ENCODE measurements at places on chromosomes 11 and 22.

GRCh38 chr11:121467965-121468364 is 15.2 kb upstream of the SORL1-AS1 start:
- DNase-seq = no peak

DNA sequence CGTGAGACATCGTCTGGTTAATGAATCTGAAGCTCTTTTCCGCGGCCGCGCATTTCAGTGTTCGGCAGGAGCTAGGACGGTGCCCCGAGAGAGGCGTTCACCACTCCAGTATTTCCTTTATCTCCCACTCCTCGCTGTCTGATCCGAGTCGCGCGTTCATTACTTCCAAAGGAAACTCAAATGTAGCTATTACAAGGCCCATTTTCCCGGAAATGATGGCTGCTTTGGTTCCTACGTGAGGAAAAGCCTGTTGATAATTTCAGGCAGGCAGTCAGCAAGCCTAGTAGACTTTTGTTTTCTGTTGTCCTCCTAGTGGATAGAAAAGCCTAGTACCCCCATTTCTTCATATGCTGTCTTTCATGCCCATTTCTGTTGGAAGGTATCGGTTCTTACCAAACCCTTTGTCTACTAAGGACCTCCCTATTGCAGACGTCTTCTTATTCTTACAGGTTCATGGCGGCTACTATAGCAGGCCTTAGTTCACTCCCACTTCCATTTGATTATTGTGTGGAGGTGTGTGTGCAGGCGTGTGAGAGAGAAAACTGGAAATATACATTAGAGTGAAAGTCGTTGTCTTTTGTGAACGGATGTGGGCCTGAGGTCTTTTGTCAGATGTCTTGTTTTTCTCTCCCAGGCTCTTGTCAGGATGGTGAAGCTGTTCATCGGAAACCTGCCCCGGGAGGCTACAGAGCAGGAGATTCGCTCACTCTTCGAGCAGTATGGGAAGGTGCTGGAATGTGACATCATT is 737 bp downstream of the RBM4 start:
- DNase-seq = no peak

DNA sequence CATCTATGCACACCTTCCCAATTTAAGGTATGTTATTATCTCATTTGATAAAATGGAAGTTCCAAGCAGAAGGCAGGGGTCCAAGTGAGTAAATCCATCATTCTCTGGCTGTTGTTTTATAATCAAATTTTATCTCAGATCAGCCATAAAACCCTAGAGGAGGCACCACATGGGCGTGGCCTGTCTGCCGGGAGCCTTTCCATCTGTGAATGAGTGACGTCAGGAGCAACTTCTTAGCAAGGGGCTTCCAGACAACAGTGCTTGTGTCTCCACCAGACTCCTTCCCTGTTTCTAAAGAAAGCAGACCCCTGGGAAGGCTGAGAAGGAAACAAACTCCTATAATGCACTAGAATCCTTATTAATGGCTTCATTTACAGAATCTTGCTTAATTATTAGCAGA is 13.5 kb downstream of the SEZ6L start:
- DNase-seq = no peak

GRCh38 chr11:9304178-9304577 is 10.2 kb downstream of the TMEM41B start:
- no peak for DNase-seq

GRCh38 chr22:40156001-40156516 is 21.7 kb upstream of the TNRC6B start:
- DNase-seq = no peak

DNA sequence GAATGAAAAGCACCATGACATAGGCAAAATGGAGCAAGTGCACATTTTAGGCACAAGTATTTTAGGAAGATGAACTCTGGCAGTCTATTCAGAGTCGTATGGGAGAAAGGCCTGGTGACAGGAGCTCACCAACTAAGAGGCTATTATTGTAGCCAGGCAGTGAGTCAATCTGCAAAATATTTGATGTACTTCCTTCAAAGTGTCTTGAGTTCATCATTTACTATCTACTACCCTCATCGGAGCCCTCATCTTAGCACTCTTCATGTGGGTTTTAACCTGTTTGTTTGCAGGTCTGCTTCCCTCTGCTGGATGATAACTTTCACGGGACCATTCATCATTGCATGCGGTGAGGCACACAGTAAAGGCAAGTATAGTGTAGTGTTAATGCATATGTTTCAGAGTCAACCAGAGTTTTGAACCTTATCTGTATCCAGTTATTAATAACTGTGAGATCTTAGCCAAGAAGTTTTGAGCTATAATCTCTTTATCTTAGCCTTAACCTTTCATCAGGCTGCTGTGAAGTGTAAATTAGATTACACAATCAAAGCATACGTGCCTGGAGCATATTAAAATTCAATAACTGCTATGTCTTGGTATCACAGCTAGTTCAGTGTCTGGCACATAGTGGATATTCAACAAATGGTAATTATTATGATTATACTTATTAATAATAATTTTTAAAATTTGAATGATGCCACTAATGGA is 70.9 kb upstream of the SC5D start:
- DNase-seq = no peak

DNA sequence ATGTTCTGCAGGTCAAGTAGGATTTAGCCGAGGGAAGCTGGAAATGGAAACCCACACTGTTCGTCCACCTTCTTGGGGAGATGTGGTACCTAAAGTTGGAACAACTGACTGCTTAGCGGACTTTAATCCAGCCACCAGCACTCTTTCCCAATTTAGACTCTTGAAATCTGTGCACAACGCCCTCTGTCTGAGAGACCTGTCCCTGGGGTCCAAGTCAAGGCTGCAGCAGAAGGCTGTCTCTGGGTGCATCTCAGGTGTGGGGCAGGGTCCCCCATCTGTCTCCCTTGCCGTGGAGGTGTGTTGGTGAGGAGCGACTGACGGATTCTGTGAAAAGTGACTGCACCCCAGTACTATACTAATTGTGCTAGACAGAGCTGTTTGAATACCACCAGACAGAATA is 168.2 kb upstream of the CADM1 start:
- DNase-seq = no peak

DNA sequence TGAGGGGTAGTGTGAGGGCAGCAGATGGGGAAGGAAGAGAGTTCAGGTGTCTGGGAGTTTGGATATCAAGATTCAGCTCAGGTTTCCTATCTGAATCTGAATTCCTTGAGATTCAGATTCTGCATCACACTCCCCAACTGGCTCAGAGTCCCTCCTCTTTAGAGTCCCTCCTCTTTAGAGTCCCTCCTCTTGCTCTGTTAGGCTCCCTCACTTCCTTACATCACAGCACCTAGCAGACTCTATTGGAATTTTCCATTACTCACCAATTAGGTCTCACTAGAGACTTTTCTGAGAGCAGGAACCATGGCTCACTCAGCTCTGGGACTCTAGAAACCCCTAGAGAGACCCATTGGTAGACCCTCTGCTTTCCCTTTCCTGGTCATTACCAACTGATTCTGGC is 303.4 kb upstream of the SYN3 start:
- no peak for DNase-seq

DNA sequence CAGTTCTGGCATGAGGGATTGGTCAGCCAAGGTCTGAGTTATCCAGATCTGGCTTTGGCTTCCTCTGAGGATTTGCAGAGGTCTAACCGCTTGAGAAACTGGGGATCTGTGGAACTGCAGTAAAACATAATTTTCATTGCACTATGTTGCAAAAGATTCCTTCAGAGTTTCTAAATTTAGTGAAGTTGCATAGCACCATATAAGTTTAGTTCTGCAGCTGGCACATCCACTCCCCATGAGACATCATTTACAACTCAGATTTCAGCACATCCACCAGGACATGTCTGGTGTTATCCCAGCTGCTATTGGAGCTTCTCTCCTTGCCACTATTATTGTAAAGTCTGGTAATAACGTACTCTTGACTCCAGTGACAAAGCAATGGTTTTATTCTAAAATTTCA is 181.5 kb downstream of the CWF19L2 start:
- no peak for DNase-seq

- no peak for DNase-seq
Observed at GRCh38 chr11:10444725-10445315, 10.2 kb upstream of the AMPD3 start.

DNA sequence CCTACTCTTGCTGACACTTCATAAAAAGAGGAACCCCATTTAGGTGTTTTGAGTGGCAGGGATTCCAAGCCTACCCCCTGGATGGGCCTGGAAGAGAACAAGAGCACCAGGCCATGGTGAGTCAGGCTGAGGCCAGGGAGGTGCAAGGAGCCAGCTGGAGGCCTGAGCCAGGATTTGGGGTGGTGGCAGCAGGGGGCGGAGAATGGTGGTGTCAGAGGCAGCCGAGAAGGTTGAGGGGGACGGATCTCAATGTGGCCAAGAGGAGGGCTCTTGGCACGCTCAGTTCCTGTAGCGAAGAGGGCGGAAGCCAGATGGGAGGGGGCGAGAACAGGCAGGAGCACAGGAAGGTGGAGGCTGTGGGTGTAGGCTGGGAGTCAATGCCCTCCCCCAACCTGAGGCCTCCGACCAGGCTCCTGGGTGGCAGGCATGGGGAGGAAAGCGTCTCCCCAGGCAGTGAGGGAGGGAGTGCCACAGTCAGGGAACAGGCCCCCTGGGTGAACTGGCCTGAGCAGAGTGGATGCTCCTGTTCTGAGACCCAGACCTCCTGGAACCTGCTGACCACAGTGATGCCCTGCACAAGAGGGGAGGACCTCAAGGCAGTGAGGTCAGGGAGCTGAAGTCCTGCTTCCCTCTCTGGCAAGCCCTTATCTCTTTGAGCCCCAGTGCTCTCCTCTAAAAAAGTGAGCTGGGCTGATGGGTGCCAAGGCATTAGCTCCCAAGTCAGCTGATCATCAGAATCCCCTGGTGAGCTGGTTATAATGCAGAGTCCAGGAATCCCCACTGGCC is 13.9 kb downstream of the RTN4RL2 start:
- DNase-seq = no peak

DNA sequence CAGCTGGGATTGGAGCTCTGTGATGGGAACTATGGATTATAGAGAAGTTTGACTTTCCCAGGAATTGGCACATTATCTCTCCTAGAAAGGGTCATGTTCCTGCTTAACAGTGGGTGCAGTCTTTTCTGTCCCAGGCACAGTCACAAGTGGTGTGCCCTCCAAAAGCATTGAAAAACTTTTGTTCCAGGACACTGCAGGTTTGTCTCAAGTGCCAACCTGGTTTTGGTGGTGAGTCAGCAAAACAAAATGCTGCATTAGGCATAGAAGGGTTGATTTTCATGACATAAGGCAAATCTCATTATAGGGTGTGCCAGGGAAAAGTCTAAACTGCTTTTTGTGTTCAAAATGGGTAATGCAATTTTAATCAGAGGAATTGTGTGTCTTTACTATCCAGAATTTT is 4.9 kb downstream of the HTATIP2 start:
- DNase-seq = no peak

- DNase-seq = no peak
Observed at GRCh38 chr11:24598641-24599040, 101.8 kb downstream of the LUZP2 start.

DNA sequence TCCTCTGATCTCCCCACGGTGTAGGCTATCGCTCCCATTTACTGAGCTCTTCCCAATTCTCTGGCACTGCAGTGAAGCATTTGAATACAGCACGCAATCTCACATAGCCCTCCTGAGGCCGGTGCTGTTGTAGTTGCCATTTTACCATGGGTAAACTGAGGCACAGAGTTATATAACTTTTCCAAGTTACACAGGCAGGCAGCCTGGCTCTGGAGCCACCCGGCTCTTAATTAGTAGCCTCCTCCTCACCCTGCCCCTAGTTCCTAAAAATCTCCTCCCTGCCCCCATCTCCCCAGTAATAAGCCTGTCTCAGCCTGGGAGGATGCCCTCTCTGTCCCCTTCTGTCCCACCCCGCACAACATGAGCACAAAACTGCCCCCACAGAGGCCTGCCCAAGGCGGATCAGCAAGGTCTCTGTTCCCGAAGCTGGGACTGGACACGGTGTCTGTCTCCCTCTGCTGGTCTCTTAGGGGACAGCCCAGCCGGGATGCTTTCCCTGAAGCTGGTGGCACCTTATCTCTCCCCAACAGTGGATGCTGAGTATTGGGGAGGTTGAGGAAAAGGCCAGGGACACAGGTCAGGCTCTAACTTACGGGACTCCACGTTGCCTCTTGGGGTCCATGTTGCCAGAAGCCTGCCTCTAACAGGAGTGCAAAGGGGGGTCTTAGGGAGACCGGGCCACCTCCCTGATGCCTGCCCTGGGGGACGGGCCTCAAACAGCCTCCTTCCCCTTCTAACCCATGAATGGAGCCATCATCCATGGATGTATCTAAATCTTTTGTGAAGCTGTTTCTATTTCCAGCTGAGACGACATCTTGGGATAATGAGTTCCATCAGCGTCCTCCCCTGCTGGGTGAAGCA is 9.1 kb upstream of the CLCF1 start:
- no peak for DNase-seq

GRCh38 chr11:74354036-74354435 is 42.6 kb upstream of the P4HA3 start:
- no peak for DNase-seq

- DNase-seq = no peak
Observed at GRCh38 chr11:32280339-32280738, 155.0 kb downstream of the WT1 start.

GRCh38 chr22:28943501-28943879 is 60.1 kb downstream of the ZNRF3 start:
- no peak for DNase-seq

- DNase-seq = no peak
Observed at GRCh38 chr22:40347300-40347699, 1.0 kb downstream of the ADSL start.

DNA sequence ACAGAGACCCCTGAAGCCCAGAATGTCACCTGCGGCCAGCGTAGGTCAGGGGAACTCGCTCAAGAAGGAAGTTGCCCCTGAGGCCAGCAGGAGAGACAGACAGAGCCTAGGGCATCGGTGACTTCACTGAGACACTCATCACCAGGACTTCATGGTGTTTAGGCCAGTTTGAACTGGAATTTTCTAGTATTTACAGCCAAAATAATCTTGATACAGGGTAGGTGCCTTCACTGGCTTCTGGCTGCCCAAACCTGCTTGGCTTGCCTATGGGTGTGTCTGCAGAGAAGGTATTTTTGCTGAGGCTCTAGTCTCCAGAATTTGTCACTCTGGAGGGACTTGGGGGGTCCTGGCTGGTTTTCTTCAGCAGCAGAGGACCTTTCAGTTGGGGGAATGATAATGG is 86.6 kb downstream of the FBXO7 start:
- DNase-seq = no peak

GRCh38 chr22:38243007-38243765 is 29.6 kb downstream of the TMEM184B start:
- DNase-seq = no peak

DNA sequence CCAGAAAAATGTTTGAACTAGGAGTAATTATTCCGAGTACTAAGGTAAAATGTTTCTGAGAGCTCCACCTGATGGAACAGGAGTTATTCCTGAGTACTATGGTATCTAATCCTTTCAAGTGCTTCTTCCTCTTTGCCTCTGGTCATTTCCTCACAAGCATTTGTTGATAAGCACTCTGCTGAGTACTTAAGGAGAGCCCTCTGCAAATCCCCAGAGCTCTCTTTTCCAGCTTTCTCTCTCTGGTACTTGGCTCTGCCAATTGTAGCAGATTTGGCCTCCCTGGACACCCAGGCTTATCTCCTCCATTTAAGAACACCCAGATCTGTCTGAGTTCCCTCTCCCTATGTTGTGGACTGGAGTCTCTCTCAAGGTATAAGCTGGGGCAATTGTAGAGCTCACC is 457.0 kb downstream of the MN1 start:
- no peak for DNase-seq

GRCh38 chr11:2837096-2837601 is 48.4 kb downstream of the CDKN1C start:
- no peak for DNase-seq

GRCh38 chr22:46129390-46130041 is 20.8 kb upstream of the PPARA start:
- no peak for DNase-seq

- no peak for DNase-seq
Observed at GRCh38 chr11:12074529-12075195, 35.7 kb upstream of the MICAL2 start.

- DNase-seq = no peak
Observed at GRCh38 chr11:132358573-132358953, 988.1 kb downstream of the NTM start.
